Globus pallidus (tissue), 1 donor: ENCODE measurements at places on chromosomes 2 and 18.
A peak's percentile ranks its signal among the peaks of the same experiment; 100 is the strongest.

GRCh38 chr2:160538559-160539355, 45.1 kb upstream of the RBMS1 start:
- DNase-seq: no peak

- no peak for DNase-seq
Observed at GRCh38 chr2:19225126-19225525, 133.3 kb downstream of the OSR1 start.

- DNase-seq: no peak
Observed at GRCh38 chr2:172561270-172561669, 5.4 kb downstream of the PDK1 start.

- DNase-seq: peak; percentile 31
Observed at GRCh38 chr2:219178377-219179175, 501 bp downstream of the RETREG2 start.

DNA sequence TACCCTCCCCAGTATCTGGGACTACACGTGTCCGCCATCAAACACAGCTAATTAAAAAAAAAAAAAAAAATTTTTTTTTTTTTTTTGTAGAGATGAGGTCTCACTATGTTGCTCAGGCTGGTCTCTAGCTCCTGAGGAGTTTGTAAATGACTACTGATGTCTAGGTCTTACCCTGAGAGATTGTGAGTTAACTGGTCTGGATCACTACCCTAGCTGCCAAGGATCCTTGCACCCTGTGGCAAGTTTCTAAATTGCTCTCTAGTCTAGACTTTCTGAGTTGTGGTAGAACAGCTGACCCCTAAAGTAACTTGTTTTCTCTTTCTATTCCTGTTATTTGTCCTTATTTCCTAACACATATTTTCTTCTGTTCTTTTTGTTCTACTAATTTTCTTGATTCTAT, 44.5 kb downstream of the ABHD3 start:
- no peak for DNase-seq

DNA sequence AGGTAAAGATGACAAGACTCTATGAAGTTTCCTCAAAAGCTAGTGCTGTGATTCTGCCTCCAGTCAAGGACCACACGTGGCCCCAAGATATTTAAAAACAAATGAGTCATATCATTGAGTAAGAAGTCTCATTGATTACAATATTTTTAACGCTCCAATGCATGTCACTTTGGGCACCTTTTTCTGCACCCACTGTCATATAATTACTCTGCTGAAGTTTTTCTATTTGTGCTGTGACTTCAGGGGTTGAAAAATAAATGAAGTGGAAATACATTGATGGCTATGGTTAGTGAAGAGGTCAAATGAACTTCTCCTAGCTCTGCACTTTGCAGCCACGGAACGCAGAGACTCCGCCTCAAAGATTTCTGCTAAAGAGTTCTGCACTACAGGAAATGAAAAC, 344.3 kb upstream of the KYNU start:
- DNase-seq: no peak

- DNase-seq: no peak
Observed at GRCh38 chr2:50065835-50066234, 911.5 kb upstream of the FSHR start.

DNA sequence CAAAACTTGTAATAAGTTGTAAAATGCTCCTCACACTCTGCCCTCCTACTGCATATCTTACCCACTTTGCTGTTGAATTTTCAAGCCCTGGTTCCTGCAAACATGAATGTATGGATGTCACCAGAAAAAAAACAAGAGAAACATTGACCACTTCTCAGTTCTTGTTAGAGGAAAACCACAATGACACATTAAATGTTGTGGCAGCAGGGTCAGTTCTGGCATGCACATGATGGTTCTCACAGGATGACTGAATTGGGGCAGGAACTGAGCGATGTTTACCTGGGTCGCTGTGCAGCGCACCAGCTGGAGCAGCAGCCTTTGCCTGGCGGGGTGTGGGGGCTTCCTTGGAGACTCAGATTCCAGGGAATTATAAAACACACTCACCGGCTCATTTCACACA, 14.0 kb upstream of the PRKCE start:
- no peak for DNase-seq

GRCh38 chr2:77428946-77429345, 93.2 kb downstream of the LRRTM4 start:
- DNase-seq: no peak

DNA sequence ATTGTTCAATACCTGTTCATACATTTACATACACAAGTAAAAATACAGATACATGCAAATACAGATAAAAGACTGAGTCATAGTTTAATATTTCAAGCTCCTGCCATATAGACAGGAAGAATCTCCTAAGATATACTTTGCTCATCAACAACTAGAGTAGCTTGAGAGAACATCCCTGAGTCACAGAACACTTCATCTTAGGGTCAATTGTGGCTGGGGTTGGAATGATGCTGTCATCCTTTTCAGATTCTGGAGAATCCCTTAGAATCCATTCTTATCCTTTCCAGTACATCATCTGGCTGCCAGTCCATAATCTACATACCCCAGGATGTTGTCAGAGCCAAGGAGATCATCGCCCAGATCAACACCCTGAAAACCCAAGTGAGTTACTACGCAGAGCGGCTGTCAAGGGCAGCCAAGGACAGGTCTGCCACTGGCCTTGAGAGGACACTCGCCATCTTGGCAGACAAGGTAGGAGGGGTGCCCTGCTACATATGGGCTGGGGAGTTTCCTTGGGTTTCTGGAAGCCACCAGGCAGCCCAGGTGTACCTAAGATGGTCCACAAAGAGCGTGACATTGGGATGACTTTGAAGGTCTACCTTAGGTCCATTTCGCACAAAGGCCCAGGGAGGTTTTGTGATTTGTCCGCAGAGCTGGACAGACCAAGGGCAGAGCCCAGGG, 55.7 kb downstream of the COA5 start:
- DNase-seq: no peak
